ENCODE measurements at places on chromosomes 7 and 10.

GRCh38 chr7:65976659-65977196 lies 5.3 kb downstream of the GUSB start:
- no peak for DNase-seq

- DNase-seq = no peak
These were observed 552.2 kb upstream of the ANKRD30A start for GRCh38 chr10:36573246-36573645.

DNA sequence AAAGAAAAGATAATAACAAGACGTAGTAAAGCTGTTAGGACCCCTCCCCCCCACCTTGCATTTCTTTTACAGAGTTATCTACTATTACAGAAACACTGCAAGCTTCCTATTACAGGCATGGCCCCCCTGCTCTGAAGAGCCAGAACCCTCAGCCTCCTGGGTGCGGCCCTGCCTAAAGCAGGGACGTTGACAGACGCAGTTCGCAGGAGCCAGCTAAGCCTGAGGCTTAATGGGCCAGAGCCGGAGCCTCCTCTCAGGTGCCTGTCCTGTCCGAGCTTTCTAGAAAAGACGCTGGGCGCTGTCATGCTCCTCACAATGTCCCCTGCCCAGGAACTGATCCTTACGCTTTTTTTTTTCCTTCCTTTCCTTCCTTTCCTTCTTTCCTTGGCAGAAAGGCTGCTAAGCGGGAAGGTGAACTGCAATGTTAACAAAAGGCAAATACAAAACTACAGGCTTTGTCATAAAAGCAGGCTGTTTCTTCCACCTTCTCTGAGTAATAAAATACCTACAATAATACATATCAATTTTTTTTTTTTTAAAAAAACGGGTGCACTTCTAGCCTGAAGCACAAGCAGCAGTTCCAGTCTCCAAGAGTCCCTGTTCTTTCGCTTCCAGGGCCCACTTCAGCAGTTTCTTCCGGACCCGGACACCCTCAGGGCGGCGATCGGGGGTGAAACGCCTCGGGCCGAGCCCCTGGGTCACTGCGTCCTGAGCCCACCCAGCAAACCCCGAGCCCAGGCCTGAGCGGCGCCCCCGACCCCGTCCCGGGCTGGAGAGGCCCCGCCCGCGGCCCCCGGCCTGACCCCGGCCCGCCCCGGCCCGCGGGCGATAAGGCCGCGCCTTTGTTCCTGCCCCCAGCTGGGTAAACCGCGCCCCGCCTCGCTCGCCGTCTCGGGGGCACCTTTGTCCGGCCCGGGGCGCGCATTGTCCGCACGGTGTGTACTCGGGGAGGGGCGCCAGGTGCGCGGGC lies 11.2 kb downstream of the MNX1 start:
- no peak for DNase-seq

- no peak for DNase-seq
These were observed 196.0 kb upstream of the TMEM72 start for GRCh38 chr10:44715136-44715535.

DNA sequence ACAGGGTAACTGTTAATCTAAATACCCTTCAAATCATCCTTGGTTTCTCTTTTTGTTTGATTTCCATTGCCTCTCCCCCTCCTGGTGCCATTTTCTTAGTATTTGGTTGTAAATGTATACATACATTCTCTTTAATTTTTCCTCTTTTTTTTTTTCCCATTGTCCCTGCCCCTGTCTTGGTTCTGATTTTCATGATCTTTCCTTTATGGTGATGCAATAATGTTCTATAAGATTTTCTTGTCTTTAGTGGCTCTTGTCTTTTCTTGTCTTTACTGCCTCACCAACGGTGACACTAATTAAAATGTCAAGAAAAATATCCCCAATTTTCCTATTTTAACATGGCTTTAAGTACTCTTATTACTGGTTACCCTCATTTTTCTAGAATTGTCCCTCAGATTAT lies 135.9 kb upstream of the POT1 start:
- DNase-seq = no peak

DNA sequence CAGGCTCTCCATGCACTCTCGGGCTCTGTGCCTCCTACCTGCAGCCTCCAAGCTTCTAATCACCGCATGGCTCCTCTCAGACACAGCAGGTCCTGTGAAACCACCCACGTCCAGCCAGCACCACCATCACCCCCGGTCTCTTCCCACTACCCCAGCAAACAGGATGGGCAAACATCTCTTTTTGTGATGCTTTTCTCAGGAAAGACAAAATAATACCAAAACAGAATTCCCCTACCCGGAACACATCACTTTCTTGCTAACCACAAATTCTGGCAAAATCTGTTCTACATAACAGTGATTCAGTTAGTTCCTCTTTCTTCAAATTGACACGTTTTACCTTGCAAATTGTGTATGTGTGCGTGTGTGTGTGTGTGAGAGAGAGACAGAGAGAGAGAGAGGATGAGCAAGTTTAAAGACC lies 6.5 kb downstream of the SNX8 start:
- no peak for DNase-seq

GRCh38 chr7:16420329-16420648 lies 1.0 kb downstream of the CRPPA start:
- no peak for DNase-seq

DNA sequence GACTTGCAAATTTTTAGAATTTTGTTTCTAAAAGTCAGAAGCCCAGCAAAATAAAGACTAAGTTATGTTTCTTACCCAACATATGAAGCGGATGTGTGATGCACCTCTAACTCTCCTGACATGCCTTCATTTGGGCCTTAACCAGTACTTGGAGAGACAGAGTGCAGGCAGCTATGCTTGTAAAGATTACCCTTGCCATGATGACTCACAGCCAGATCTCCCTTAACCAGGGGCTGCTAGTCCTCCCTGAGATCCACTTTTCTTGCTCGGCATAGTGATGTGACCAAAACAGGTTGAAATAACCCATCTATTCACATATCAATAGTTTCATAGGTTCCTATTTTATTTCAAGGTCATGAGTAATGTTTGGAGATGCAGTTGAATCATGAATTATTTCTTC lies 43.6 kb downstream of the PPP1R3A start:
- DNase-seq = no peak

GRCh38 chr7:4137552-4137951 lies 544.5 kb upstream of the FOXK1 start:
- DNase-seq = no peak

DNA sequence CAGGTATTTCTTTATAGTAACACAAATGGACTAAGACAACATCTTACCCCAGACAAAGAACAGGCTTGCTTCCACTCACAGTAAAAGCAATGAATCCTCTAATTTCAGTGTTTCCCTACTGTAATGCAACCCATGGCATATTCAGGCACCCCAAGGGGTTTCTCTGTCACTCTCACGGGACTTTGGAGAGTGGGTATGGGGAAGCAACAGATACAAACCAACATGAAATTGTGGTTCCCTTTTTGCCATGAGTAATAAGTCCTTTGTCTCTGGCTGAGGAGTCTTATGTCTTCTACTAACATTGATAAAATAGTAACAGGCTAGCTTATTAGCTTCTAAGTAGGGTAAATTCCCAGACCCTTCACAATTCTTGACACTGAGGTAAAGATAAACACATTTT lies 51.4 kb upstream of the AOAH start:
- DNase-seq = no peak

GRCh38 chr10:78798976-78799730 lies 269.6 kb upstream of the ZMIZ1 start:
- no peak for DNase-seq

DNA sequence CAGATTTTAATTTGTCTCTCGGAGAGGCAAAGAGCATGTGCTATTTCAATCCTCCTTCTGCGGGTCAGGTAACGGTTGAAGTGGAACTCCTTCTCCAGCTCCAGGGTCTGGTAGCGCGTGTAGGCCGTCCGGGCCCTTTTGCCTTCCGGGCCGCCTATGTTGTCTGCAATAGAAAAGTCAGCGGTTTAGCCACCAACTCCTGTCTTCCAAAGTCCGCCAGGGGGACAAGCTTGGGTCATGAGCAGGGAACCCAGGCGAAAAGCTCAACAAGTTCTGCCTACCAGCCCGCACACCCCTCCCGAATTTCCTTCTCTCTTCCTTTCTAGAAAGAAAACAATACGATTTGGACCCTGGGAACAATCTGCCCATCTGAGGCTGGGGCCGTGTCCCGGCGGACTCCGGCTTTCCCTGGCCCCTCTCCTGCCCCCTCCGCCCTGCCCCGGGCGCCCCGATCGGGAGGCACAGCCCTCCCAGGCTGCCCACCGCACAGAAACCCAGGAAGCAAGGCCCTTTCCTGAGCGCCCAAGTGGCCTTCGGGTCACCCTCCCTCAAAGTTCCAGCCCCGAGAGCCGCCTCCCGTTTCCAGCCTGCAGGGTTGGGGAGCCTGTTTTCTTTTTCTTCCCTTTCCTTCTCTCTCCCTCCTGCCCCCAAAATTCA lies 1.4 kb downstream of the HOXA5 start:
- DNase-seq = no peak

DNA sequence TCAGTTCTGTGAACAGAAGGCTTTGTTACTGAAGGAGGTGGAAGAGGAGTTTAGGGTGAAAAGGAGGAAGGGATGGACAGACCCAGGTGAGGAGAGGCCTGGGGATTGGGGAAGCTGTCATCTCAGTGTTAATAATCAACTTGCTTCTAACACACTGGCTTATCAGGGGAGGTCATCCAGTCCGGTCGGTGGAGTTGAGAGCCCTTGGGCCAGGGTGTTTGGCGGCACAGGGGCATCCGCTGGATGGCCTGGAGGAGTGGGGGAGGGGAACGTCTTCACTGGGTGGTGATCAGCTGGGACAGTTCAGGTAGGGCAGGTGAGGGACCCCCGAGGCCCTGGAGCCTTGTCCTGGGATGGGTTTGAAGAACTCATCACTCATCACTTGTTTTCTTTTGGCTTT lies 33.9 kb downstream of the SHH start:
- no peak for DNase-seq

DNA sequence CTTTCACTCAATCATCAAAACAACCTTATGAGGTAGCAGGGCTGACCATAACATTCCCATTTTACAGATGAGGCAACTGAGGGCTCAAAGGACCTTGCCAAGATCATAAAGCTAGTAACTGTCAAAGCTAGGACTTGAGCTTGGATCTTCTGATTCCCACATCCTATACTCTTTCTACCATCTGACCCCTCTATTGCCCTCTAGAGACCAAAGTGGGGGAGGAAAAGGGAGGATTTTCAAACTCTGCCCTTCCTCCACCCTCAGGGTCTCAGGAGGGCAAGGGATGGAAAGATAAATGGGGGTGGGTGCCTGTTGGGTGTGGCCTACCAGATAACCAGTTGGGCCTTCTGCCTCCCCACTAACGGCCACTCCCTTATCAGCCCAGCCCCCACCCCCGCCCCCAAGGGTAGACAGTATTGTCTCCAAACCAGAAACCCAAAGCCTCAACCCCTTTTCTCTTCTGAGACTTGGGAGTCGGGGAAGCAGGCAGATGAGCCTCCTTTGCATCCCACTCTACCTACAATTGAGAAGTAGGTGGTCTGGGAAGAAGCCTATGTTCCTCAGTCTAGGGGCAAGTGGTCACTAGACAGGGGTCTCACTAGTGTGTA lies 7.9 kb downstream of the LDB1 start:
- no peak for DNase-seq

DNA sequence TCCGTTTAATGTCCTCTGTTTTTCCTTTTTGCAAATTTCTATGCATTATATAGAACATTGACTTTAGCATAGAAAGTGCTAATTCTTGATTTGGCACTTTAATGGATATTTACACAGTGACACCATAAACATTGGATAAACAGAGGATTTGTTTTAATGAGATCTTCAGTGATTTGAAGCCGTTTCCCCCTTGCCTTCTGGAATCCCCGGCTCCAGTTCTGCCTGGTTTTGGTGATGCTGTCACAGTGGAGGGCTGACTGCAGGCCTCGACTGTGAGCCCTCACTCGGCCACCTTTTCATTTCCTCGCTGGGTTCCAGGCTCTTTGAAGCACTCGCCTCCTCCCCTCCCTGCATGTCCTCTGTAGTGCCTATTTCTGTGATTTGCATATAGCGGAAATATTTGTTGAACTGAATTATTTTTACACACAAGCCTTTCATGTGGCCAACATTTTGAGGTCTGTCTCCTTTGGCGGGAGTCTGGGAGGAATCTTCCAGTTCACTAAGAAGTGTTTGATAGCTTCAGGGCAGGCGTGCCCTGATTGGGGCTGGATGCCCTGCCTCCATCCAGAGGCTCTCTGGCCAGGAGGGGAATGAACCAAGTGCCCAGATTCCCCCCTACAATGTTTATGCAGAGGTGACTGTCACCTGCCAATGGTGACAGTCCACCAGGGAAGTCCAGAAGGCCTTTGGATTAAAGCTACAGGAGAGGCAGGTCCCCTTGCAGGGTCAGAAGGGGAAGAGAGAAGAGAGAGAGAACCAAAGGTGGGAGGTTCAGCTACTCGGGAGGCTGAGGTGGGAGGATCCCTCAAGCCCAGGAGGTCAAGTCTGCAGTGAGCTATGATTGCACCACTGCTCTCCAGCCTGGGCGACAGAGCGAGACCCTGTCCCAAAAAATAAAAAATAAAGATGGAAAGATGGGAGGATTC lies 67.5 kb downstream of the CUX1 start:
- no peak for DNase-seq

DNA sequence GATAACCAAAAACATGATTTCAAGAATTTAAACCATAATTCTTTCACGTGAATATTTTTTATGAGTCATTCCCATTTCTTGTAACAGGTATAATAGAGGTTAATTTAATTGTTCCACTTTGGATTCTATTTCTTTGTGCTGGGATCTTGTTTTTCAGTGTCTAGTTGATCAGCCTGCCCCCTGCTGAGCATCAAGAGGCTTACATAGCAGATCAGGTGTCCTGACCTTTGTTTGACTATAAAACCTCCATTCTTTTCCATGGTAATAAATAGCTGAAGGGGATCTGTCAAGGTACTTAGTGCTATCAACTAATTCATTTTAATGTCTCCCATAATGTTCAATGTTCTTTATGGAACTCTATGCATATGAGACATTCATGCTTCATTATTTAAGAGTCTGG lies 4.9 kb downstream of the COL17A1 start:
- DNase-seq = no peak

DNA sequence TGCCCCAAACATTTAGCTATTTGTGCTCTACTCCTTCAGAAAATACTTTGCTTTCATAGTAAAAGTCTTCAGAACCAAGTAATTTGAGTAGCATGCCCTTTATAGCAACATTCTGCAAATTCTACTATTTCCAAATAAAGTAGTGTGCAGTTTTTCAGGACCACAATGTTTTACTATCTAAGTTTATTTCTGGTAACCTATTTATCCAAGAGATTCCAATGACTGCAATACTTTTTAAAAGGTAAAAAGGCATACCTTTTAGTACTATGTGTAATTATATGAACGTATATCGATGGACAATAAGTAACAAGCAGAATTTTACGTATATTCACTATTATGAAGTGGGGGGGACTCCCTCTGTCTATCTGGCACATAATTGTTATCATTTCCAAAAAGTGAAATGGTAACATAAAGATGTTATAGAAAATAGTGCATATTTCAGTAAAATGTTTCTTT lies 6.9 kb upstream of the CAV2 start:
- DNase-seq = no peak

DNA sequence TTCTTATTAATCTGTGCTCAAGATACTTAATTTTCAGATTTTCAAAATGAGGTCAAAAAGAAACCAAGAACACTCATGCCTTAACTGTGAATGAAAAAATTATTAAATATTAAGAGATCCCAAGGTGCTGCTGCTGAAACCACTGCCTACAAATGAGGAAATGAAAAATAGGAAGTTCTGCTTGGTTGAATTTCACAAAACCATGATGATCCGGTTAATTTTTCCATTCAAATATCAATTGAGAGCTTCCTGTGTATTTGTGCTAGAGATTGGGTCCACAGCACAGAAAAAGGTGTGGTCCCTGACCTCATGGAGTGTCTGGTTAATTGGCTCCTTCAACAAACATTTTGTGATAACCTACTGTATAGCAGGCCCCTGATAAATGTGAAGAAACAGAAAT lies 132.7 kb upstream of the YAE1 start:
- DNase-seq = no peak

GRCh38 chr10:31778627-31779026 lies 150.0 kb downstream of the ARHGAP12 start:
- no peak for DNase-seq
